Activated naive CD4-positive, alpha-beta T cell treated with anti-CD3 and anti-CD28 coated beads for 36 hours (primary cell): ENCODE measurements at places on chromosomes 13 and 19.

DNA sequence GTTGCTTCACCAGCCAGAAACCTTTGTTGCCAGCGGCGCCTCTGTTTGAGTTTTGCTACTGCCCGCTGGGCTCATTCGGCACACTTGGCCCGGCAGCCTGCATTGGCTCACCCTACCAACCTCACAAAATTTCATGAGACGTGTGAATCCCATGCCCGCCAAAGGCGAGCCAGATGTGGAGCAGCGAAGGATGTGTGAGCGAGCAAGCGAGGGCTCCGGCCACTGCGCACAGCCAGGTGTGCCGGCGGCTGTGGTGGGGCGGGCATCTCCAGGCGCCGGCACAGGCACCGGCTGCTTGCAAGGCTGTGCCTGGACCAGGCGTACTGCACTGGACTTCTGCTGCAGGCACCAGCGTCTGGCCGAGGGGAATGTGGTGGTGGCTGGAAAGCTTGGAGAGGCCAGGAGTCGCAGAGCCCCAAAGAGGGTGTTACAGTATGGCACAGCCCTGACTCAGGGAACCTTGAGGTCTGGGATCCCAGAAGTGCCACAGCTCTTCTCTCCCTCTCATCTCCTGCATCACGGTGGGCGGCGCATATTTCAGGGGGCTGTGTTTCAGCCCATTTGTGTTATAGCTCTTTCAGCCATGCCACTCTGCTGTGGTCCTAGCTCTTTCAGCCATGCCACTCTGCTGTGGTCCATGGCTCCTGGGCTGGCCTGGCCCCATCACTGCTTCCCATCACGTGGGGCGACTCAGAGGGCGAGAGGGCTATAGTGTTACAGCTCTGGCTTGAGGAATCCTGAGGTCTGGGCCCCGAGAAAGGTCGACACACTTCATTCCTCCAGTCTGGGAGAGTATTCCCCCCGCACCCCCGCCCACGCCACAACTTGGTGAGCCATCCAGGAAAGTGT, 592.0 kb upstream of the SLITRK5 start:
- H3K36me3 ChIP-seq: no peaks in the 10 kb centered on the region
- no peaks in the 10 kb centered on the region for H3K27me3 ChIP-seq
- H3K4me1 ChIP-seq: no peaks in the 10 kb centered on the region
- no peak overlapping the region for H3K4me3 ChIP-seq

- H3K4me1 ChIP-seq: peaks cover 19% of the 10 kb centered on the region
- peak overlapping the region; percentile 36 for H3K4me3 ChIP-seq
- DNase-seq: no peak
These were observed 63.1 kb downstream of the KCNRG start for GRCh38 chr13:50078231-50078894.

GRCh38 chr19:8306235-8307054, 1.7 kb downstream of the CD320 start:
- peak overlapping the region; percentile 94 for H3K4me3 ChIP-seq
- H3K27ac ChIP-seq: peak overlapping the region; percentile 90
- H3K36me3 ChIP-seq: peaks cover 30% of the 10 kb centered on the region
- H3K27me3 ChIP-seq: no peaks in the 10 kb centered on the region

DNA sequence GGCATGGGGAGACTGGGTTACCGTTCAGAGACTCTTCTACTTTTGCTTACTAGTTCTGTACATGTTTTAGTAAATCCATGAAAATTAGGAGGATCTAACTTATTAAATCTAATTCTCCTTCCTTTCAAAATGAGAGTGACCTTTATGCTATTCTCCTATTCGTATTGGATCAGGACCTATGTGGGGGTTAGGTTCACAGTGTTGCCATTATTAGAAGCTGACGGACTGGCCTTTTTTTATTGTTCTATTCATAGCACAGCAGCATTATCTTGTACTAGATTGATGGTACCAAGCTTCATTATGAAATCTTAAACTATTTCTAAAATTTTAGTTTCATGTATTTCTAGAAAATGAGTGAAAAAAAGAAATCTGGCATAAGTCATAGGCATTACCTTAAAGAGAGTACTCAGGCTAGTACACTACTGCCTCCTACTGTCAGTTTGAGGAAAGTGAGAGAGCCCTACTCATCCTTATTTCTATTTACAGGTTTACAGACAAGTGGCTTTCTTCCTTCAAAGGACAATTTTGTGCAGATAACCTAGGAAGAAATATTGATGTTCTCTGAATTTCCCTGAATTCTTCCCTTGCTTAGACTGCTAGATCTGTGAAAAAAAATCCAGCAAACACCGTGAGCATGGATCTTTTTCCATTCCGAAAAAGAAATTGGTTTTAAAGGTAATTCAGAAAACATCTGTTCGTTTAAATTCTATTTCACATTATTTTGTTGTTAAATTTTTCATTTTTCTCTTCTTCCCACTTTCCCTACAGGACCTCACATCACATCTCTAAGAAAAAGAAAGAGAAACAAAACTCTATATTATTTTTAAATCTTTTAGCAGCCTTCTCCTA, 485.5 kb downstream of the DIAPH3 start:
- H3K4me1 ChIP-seq: peaks cover under 1% of the 10 kb centered on the region
- H3K4me3 ChIP-seq: no peak overlapping the region
- H3K27ac ChIP-seq: no peak overlapping the region
- no peaks in the 10 kb centered on the region for H3K36me3 ChIP-seq

DNA sequence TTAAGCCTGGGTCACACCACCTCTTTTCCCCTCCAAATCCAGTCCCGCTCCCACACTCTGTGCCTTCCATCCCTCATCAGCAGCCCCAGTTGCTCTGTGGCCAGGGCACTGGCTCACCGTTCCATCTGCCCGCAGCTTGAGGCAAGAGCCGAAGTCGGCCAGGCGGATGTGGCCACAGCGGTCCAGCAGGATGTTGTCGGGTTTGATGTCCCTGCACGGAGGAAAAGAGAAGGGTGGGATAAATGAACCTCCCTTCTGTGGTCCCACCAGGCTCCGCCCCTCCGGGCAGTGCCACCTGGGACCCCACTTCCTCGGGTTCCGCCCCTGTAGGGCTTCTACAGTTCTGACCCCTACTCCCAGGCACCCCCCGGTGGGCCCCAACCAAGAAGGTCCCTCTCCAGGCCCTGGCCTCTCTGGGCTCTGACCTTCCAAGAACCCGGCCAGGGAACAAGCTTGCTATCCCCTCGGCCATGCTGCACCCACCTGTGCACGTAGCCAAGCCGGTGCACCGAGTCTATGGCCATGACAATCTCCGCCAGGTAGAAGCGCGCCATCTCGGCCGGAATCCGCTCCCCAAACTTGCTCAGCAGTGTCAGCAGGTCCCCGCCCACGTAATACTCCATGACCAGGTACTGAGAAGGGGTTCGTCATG, 4.2 kb downstream of the DMPK start:
- H3K27me3 ChIP-seq: peaks cover 29% of the 10 kb centered on the region
- no peak overlapping the region for H3K4me3 ChIP-seq
- no peak for DNase-seq
- no peak overlapping the region for H3K27ac ChIP-seq
- H3K4me1 ChIP-seq: peaks cover 13% of the 10 kb centered on the region

- no peak overlapping the region for H3K4me3 ChIP-seq
- peaks cover 11% of the 10 kb centered on the region for H3K4me1 ChIP-seq
- H3K36me3 ChIP-seq: no peaks in the 10 kb centered on the region
- H3K27me3 ChIP-seq: peaks cover 2% of the 10 kb centered on the region
These were observed 304.4 kb downstream of the DCT start for GRCh38 chr13:94175076-94175475.

GRCh38 chr13:51058461-51059167, 52.5 kb downstream of the C13orf42 start:
- no peaks in the 10 kb centered on the region for H3K27me3 ChIP-seq
- no peaks in the 10 kb centered on the region for H3K36me3 ChIP-seq
- H3K27ac ChIP-seq: no peak overlapping the region
- H3K4me1 ChIP-seq: no peaks in the 10 kb centered on the region
- H3K4me3 ChIP-seq: no peak overlapping the region
- no peak for DNase-seq

DNA sequence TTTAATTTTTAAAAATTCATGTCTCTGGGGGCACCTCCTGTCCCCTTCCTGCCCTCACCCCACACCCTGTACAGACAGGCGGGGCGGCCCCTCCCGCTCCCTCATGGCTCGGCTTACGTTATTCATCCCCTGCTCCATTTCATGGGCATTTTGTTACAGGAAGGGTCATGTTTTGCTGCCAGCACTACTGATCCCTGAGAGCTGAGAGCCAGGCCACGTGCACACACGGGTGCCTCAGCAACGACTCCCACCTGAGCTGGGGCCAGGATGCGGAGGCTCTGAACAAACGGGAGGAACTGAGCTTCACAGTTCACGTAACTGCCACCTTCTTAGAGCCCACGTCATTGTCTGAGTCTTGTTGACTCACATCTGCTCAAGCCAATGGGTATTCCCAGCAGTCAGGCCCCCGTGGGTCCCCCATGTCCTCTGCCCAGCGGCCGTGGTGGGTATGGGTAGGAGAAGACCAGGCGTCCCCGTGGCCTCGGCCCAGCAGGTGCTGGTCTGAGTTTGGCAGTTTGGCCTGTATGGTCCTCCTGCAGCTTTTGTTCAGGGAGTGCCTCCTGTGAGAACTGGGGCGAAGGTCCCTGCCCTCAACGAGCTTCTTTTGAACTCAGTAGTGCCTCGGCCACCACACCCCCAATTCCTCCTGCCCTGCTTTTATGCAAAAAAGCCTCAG, 16.4 kb upstream of the TMEM255B start:
- H3K4me3 ChIP-seq: no peak overlapping the region
- peaks cover 29% of the 10 kb centered on the region for H3K27me3 ChIP-seq
- H3K36me3 ChIP-seq: no peaks in the 10 kb centered on the region
- H3K27ac ChIP-seq: no peak overlapping the region

DNA sequence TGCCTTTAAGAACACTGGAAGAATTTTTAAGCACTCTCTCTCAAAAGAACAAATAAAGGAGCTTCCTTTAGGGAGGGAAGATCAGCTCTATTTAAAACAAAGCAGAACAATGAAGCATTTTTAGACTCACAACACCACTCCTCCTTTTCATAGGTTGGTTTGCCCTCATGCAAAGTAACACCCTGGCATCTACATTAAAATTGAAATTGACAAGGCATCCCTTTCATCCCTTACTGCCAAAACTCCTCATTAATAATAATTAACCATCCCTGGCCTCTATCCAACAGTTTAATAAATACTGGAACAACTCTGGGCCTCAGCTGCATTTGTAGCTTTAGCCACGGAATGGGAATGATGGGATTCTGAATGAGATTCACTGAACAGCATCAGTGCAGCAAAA, 929.1 kb downstream of the PCDH9 start:
- no peaks in the 10 kb centered on the region for H3K36me3 ChIP-seq
- no peak overlapping the region for H3K27ac ChIP-seq
- H3K4me1 ChIP-seq: no peaks in the 10 kb centered on the region
- H3K4me3 ChIP-seq: no peak overlapping the region
- no peaks in the 10 kb centered on the region for H3K27me3 ChIP-seq
- DNase-seq: no peak

- no peak for DNase-seq
- H3K4me3 ChIP-seq: no peak overlapping the region
These were observed 26.7 kb downstream of the EBPL start for GRCh38 chr13:49664606-49665005.

GRCh38 chr13:44400736-44401135, 27.1 kb downstream of the SERP2 start:
- DNase-seq: no peak
- H3K4me3 ChIP-seq: no peak overlapping the region
- H3K27ac ChIP-seq: no peak overlapping the region
- H3K36me3 ChIP-seq: no peaks in the 10 kb centered on the region
- no peaks in the 10 kb centered on the region for H3K4me1 ChIP-seq

DNA sequence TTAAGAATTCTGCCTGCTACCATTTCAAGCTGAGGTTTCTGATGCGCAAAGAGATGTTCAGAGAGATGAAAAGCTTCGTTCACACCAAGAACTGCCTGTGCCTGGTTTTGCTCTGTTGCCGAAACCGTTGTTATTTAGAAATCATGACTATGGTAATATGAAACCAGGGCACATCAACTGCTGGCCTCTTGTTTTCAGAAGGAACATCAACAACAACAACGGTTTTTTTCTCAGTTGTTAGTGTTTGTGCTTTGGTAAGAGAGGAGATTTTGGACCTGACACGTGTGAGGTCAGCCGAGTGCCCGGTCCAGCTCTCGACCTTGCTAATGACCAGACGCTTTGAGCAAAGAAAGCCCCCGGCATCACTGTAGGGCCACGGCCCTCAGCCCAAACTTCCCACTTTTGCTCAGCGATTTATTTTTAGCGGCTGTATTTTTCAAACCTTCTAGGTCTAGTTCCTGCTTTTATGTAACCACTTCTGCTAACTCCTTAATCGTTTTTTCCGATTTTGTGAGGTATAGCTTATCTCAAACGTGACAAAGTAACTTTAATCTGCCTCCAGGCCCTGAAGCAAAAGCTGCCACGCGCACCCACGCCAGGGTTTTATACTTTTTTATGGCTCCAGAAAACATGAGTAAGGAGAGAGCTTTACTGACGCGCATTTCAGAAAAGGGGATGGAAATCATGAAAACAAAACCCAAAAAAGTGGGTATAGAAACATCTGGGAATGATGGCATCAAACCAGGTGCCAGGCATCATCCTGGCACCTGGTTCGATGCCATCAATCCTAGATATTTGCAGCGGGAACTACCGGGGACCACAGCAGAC, 42.0 kb downstream of the KLF2 start:
- no peak for DNase-seq
- H3K27me3 ChIP-seq: peaks cover 24% of the 10 kb centered on the region
- peak overlapping the region; percentile 19 for H3K27ac ChIP-seq
- H3K4me1 ChIP-seq: peaks cover 48% of the 10 kb centered on the region

DNA sequence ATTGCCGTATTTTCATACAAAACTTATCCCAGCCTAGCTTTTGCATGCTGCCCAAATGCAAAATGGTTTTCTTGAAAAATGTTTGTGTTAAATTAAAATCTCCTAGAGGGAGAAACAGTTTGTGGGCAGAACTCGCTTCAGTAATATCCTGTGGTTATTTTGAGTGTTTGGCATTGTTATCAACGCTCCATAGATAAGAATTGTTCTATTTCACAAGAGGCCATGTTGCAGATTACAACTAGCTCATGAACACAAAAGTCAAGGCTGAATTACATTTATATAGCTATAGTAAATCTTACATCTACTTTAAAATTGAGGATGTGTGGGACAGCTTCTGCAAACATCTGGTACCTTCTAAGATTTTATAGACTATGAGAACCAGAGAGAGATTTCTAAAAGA, 447.9 kb downstream of the DCT start:
- H3K4me3 ChIP-seq: no peak overlapping the region
- peaks cover 7% of the 10 kb centered on the region for H3K27me3 ChIP-seq
- DNase-seq: no peak
- no peaks in the 10 kb centered on the region for H3K4me1 ChIP-seq
- no peaks in the 10 kb centered on the region for H3K36me3 ChIP-seq
- H3K27ac ChIP-seq: no peak overlapping the region

DNA sequence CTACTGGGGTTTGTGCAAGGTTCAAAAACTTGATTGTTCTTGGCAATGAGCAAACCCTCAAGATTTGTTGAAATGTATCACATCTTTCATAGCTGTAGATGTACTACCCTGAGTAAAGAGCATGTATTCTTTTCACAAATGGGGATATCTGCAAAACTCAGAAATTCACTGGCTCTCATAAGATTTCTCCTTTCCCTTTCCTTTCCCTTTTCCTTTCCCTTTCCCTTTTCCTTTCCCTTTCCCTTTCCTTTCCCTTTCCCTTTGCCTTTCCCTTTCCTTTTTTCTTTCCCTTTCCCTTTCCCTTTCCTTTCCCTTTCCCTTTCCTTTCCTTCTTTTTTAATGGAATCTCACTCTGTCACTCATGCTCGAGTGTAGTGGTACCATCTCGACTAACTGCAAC, 69.1 kb downstream of the FNDC3A start:
- no peak overlapping the region for H3K4me3 ChIP-seq
- peak overlapping the region; percentile 25 for H3K27ac ChIP-seq
- H3K4me1 ChIP-seq: peaks cover 32% of the 10 kb centered on the region
- H3K36me3 ChIP-seq: peaks cover 38% of the 10 kb centered on the region

GRCh38 chr19:47682939-47683338, 30.3 kb upstream of the EHD2 start:
- H3K4me1 ChIP-seq: no peaks in the 10 kb centered on the region
- peaks cover 7% of the 10 kb centered on the region for H3K36me3 ChIP-seq
- no peaks in the 10 kb centered on the region for H3K27me3 ChIP-seq
- no peak overlapping the region for H3K27ac ChIP-seq
- H3K4me3 ChIP-seq: no peak overlapping the region
- no peak for DNase-seq
